Stimulated activated CD8-positive, alpha-beta memory T cell treated with anti-CD3 and anti-CD28 coated beads, Interleukin-2, amount 100 ng/mL, for 1 hour (primary cell): ENCODE measurements at places on chromosomes 1 and 21.

DNA sequence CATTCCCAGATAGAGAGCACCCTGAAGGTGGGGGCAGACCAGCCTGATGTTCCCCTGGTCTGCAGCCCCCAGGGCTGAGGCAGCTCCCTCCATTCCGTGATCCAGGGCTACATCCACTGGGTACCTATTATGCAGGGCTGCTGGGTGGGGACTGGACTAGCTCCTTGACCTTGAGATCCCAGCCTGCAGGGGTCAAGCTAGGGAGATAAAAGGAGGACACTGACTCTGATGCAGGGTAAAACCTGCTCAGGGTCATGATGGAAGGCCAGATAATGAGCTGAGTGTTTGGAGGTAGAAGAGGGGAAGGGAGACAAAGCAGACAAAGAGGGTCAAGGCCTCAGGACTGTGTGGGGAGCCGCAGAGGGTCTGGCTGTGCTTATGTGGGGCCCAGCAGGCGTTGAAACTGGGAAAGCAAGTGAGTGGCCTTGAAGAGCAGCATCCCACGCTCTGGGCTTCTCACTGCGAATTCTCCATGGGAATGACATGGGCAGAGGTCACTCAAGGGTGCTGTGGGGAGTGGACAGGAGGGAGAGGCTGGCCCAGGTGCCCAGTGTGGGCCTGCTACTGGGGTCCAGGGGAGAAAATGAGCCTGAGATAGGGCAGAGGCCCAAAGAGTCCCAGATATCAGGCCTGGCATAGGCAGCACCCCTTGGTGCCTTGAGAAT is 9.7 kb downstream of the FOXO6 start:
- no peak for DNase-seq

GRCh38 chr1:160781186-160781766 is 14.7 kb upstream of the LY9 start:
- DNase-seq, result no peak

- no peak for DNase-seq
Observed at GRCh38 chr1:919271-919872, 4.4 kb upstream of the SAMD11 start.

DNA sequence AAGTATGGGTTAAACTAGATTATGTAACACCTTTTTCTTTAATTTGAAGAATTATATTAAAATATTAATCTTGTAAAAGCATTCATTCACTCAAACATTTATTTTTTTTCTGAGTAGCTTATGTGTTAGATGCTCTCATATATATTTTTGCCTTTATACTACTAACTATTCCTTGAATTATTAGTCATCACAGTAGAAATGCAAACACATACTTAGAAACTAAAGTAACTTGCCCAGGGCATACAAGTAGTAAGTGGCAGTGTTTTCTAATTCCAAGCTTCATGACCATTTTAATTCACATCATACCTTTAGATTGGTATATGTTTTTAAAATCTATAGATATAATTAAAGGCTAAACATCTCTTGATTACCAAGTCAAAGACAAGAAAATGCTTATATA is 1271.0 kb downstream of the BRINP3 start:
- DNase-seq, result no peak
